BJ (cell line): ENCODE measurements at places on chromosomes 11 and 22.

DNA sequence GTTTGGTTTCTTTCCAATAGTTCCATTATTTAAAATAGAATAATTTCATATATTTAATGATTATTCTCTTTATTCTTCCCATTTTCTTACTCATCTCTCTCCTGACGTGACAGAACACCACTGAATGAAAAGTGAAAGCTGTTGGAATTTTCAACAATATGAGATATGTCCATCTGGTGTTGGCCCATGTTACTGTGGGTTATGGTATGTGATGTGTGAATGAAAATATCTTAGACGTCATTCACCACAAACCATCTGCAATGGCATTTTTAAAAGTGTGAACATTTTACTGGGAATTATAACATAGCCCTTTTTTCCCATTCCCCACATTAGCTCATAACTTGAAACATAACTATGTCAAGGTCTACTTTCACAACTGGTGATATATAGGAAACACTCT, 11.3 kb upstream of the OR5M1 start:
- DNase-seq: no peak

GRCh38 chr11:99068832-99069231, 48.1 kb downstream of the CNTN5 start:
- no peak for DNase-seq

- DNase-seq: no peak
Observed at GRCh38 chr11:107505647-107506225, 48.1 kb upstream of the CWF19L2 start.

DNA sequence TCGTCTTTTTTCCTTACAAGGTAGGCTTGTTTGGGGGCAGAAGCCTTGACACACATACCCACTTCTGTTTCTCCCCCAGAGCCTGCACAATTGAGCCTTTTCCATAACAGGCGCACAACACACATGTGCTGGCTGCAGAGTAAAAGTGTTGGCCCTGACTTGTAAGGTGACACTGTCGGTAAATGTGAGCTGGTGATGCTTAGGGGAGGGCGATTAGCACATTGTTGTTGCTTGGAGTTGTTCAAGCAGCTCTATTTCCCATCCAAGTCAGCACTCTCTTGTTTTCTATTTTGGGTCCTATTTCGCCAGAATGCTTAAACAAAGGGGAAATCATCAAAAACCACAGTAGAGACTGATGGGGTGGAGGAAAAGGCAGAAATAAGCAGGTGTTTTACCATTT, 51.9 kb upstream of the PTPRJ start:
- no peak for DNase-seq

- DNase-seq: no peak
Observed at GRCh38 chr11:88421530-88421929, 84.0 kb upstream of the CTSC start.

DNA sequence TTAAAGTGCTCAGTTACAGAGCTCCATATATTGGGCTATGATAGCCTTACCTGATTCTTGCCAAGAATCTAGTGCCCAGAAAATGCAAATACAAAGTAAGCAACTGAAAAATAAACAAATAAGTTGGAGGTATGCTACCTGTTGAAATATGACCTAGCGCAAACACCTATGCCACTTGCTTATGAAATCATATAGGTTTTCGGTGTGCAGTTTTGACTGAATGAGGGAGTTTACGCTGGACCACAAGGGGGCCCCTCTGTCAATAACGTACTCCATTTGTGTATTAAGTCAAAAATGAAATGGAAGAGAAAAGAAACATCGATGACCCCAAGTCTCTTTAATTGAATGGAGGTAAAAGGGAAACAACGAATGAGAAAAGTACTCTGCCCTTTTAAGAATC, 84.9 kb upstream of the TRIM77 start:
- no peak for DNase-seq

- no peak for DNase-seq
Observed at GRCh38 chr22:21451545-21452520, 15.4 kb upstream of the TMEM191C start.

DNA sequence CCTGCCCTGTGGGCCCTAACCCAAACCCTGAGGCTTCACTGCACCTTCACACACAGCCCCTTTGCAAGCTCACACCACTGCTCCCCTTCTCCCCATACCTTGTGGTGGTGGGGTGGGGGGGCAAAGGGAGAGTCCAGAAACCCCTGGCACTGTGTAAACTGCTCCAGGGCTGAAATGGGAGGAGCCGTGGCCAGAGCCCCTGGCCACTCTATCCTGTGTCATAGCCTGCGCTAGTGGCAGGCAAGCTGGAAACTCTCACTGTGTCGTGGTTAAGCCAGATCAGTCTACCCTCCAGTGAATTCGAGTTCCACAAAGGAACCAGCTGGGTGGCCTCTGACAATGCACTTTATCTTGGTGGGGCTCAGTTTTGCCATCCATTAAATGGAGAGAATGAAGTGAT, 8.4 kb upstream of the SYT13 start:
- DNase-seq: no peak

DNA sequence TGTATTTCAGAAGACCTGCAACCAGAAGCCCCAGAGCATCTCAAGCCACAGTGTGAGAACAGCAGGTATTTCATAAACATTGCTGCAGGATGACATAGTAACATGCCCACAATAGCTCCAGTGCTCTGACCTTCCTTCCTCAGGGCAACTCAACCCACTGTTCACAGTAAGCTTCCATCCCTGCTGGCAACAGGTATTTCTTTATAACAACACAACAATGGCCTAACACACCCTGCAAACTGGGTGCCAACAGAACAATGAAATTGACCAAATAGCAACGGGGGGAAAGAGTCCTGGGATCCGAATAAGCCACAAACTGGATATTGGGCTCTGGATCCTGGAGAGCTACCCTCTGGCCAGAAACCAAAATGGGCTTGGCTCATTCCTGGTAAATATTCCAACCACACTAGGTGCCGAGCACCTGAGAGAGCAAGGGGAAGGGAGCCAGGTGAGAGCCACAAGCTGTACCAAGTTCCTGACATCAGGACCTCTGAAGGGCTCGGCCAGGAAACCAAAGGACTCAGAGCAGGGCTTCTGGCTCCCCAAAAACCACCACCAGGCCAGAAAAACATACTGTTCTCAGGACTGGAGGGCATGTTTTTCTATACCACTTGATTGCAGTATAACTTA, 99.5 kb downstream of the MICAL3 start:
- DNase-seq: no peak

DNA sequence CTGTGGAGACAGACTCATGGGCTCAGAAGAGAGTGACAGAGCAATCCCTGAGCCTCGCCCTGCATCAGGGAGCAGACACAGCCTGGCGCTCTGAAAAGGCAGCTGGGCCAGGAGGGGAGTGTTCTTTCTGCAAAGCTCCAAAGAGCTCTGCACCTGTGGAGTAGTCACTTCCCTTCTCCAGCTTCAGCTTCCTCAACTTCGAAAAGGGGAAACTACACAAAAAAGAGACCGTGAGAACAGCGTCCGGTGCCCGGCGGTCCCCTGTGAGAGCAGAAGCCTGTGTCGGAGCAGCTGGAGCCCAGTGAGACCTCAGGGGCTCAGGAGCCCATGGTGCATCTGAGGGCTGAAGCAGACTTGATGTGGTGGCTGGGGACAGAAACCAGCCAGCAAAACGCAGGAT, 35.1 kb downstream of the TP53I11 start:
- no peak for DNase-seq
